Renal cortical epithelial cell (primary cell): ENCODE measurements at places on chromosomes 6 and 20. TPM values are rescaled to one million over a fixed set of nuclear protein-coding genes. Genes with fewer than 3 reads are reported as not detected.

- DNase-seq: no peak
Observed at GRCh38 chr6:46243754-46244153, 73.0 kb upstream of the ENPP5 start.

DNA sequence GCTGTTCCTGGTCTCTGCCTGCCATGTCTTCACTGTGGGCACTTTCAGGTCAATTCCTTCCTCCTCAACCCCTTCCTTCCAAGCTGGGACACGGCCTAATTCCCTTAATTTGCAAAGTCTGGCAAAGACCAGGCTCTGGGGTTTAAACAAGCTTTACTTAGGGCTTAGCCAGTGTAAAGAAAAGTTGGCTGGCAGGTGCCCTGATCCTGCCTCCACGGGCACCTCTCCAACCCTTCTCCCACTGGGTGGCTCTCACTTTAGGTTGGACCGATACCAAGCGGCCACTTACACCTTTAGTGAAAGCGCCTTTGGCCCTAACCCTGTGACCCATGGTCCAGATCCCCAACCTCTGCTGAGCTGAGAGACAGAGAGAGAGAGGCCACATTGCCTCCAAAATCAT, 13.7 kb upstream of the MLN start:
- DNase-seq: no peak

DNA sequence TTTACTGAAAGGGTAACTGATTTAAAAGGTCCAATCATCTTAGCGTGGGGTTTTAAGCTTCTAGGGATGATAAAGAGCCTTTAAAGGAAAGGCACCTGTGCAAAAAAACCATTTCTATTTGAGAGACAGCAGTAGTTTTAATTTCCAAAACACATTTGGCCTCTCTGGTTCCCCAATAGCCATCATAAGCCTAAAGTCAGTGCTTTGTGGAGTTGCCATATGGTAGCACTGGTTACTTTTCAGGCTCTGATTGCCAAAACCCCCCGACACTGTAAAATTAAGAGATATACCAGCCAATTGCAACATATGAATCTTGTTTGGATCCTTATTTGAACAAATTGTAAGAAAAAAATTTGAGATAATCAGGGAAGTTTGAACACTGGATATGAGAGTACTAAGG, 44.6 kb downstream of the TP53INP2 start:
- DNase-seq: no peak

DNA sequence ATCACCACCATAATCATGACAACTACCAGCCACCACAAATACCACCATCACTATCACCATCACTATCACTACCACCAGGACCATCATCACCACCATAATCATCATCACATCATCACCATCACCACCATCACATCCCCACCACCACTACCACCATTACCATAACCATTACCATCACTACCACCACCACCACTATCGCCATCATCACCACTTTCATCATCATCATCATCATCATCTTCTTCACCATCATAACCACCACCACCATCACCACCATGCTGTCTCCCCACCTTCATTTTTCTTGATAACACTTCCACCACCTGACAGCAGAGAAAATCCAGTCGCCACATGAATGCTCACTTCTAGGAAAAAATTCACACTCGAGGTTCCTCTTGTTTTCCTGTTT, 253.6 kb downstream of the ANKRD60 start:
- no peak for DNase-seq

DNA sequence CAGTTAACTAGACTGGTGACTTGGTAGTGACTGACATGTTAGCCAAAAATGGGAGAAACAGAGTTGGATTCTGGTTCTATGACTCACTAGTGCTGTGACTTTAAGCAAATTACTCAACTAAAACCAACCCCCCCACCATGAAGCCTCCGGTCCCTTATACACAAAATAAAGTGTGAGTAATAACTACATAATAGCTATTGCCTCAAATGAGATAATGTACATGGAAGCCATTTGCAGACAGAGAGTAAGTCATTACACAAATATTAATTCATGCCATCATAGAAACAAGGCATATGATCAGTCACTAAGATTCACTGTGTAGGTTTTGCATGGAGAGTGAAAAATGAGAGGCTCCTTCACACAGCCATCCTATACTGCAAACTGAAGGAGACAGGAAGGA, 111.9 kb downstream of the HIVEP2 start:
- DNase-seq: peak; percentile 95

DNA sequence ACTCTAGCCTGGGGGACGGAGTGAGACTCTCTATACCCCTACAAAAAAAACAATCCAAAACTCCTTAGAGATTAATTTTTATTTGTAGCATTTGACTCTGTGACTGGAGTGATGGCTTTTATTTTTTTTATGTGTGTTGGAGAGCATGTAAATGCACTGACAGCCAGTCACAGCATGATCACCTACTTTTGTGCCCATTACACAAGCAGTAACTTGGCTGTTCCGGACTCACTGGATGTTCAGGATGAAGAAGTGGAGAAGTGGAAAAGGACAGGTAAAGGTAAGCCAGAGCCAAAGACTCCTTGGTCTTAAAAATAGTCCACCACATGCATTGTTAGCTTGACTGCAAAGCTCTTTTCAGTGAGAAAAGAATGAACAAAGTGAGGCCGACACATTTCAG, 222.6 kb downstream of the FOXC1 start:
- no peak for DNase-seq

- DNase-seq: no peak
Observed at GRCh38 chr20:24722586-24722985, 226.5 kb upstream of the CST7 start.

- no peak for DNase-seq
Observed at GRCh38 chr20:43721429-43722152, 5.2 kb downstream of the GTSF1L start.

GRCh38 chr20:51027035-51027795, 4.3 kb upstream of the KCNG1 start:
- DNase-seq: no peak

GRCh38 chr20:49549801-49550551, 18.0 kb downstream of the PTGIS start:
- no peak for DNase-seq

- DNase-seq: peak; percentile 17
Observed at GRCh38 chr6:151399679-151400078, 8.3 kb upstream of the ZBTB2 start.

DNA sequence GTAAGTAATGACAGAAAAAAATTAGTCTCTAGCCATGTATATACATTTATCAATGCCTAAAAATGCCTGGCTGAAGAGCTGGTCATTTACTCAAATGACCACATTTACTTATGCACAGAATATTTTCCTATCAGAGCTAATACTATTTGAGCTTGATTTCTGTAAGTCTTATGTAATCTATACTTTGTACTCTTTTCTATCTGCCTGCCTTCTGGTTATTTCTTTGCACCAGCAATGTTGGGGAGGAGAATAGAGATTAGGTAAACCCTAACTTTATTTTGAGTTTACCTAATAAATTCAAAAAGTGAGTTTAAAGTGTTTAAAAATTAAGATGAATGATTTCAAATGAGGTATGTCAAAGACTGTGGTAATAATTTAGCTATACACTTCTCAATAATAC, 3.7 kb downstream of the CALHM5 start:
- DNase-seq: no peak

GRCh38 chr6:170306324-170307079, at the start of gene FAM120B:
TSS of gene FAM120B (plus strand) at chr6:170306758. CDS start at chr6:170317391, 10,633 bp downstream.
- DNase-seq: peak; percentile 85

- no peak for DNase-seq
Observed at GRCh38 chr6:163288915-163289314, 125.6 kb upstream of the QKI start.

- peak; percentile 54 for DNase-seq
Observed at GRCh38 chr6:25035512-25036435, 100.0 kb upstream of the RIPOR2 start.

DNA sequence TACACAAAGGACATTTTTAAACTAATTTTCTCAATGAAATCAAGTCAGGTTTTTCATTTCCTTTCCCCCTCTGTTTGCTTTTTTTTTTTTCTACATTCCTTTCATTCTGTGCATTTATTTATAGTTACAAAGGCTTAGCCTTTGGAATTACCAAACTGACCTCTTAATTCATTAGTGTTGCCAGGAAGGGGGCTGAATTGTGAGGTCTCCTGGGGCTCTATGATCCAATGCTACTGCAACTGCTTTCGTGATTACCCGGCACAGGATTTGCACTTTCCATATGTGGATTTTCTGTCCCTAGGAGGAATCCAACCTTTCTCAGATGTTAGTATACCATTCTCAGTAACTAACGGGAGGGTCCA, 35.3 kb downstream of the NEDD9 start:
- peak; percentile 82 for DNase-seq

GRCh38 chr6:151121900-151122299, 117.9 kb upstream of the AKAP12 start:
- DNase-seq: no peak

- DNase-seq: no peak
Observed at GRCh38 chr6:38068854-38069590, 249.5 kb downstream of the ZFAND3 start.

- no peak for DNase-seq
Observed at GRCh38 chr6:85975957-85976356, 333.3 kb upstream of the SYNCRIP start.

- peak; percentile 26 for DNase-seq
Observed at GRCh38 chr6:88865275-88865674, 98.1 kb downstream of the RNGTT start.

DNA sequence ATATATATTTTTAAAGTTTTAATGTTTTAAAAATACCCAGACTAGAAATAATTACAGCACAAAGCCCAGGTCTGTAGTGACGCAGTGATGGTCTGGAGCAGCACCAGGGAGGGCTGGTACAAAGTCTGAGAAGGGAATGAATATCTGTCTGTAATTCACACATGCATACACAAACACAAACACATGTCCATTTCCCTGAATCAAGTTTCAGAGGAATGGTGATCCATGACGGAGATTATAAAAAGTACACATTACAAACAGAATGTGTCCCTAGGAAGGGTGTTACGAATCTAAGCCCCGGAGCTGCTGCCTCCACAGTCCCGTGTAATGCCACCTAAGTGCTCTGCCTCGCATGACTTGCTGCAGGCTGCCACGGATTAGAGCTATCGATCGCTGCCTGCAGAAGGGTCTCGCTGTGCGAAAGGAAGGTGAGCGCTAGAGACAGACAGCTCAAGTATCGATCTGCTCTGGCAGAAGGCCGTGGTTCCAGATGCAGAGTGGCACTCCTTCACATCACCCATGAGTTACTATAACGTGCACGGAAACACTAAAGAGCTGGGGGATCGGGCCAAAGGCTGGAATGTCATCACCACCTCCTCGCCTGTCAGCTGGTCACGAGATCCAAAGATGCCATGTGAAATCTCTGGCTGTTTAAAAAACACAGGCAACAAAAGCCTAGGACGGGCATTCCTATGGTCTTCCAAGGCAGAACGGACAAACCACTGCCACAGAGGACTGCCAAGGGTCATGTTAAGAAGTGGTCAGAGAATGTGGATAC, 87.1 kb downstream of the INSM1 start:
- DNase-seq: no peak

DNA sequence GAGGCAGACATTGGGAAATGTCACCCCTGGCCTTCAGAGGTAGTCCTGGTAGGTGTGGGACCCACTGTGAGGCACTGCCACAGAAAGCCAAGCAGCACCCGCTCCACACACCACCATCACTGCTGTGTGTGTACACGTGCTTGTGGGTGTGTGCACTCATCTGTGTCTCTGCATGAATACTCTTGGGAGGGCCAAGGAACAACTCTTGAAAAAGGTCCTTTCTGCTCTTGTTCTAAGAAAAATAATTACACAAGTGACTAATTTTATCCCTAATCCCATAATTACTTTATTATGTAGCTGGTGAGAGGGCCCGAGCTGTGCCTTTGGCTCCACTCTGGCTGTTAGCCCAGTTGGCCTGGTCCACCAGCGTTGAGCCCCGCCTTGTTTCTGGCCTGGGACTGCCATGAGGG, 21.7 kb upstream of the EPB41L1 start:
- peak; percentile 56 for DNase-seq

- DNase-seq: peak; percentile 52
Observed at GRCh38 chr6:3377536-3378397, 79.1 kb downstream of the SLC22A23 start.

DNA sequence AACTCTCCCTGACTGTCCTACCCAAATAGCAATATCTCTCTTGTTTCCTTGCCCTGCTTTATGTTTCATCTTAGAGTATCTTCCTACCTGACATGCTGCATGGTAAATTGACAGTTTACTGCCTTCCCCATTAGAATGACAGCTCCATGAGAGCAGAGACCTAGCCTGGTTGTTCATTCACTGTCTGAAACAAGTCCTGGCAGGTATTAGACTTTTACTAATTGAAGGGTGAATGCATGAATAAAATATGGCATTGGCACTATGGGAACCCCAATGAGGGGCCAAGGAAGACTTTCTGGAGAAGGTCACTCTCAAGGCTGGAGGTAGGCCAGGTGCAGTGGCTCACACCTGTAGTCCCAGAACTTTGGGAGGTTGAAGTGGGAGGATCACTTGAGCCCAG, 3.8 kb upstream of the CITED2 start:
- no peak for DNase-seq

DNA sequence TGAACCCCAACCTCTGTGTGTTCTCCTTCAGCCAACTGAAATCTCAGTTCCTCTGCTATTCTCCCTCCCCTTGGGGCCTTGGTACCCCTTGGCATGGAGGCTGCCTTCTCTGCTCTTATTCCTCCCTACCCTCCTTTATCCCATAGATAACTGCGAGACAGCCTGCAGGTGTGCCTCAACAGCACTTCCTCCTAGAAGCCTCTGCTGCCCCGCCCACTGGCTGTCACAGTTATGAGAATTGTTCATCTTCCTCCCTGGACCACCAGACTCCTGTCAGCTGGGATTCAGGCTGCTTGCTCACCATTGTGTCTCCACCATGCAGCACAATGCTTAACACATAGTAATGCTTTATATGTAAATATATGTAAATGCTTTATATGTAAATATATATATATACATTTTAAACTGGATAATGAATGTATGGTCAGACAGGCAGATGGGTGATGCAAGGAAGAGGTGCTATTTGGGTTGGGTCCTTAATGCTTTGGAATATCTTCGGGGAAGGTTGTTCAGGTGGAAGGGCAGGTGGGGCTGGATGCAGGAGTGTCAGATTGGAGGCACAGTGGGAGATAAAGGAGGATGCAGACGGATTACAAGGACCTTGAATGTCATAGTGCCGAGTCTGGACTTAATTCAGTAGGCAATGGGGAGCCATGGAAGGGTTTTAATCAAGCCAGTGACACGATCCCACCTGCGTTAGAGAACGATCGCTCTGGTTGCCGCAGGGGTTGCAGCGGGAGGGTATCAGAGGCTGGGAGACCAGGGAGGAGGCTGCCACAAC, 4.9 kb downstream of the CDH22 start:
- DNase-seq: no peak

The HDGFL1 gene
- total RNA-seq: not detected in 2 replicates

The SMIM26 gene
- total RNA-seq: 82.7 and 144 TPM in 2 replicates

The BFSP1 gene
- 2.3 and 7.5 TPM in 2 replicates for total RNA-seq

The BCAS1 gene
- 0.10 and 0.17 TPM in 2 replicates for total RNA-seq

The SIRT5 gene
- total RNA-seq: 11.8 and 12.8 TPM in 2 replicates

The ME1 gene
- total RNA-seq: 21.7 and 45.3 TPM in 2 replicates

The EPPIN gene
- total RNA-seq: not detected in 2 replicates

The ETV7 gene
- total RNA-seq: 0.40 and 0.87 TPM in 2 replicates

The TSPO2 gene
- not detected in 2 replicates for total RNA-seq

The RBPJL gene
- total RNA-seq: not detected in 2 replicates

The CLVS2 gene
- total RNA-seq: under 0.01 TPM in 1 of 2 replicates, not detected in the other

The COL12A1 gene
- 43.8 and 44.6 TPM in 2 replicates for total RNA-seq

The POM121L2 gene
- not detected in 2 replicates for total RNA-seq

The CTAGE9 gene
- total RNA-seq: not detected in 2 replicates

The TRERF1 gene
- 0.35 and 1.3 TPM in 2 replicates for total RNA-seq

The SRMS gene
- total RNA-seq: not detected in 2 replicates

The ZNF391 gene
- total RNA-seq: 0.69 and 6.6 TPM in 2 replicates

The TASP1 gene
- 10.1 and 20.1 TPM in 2 replicates for total RNA-seq

The PSORS1C2 gene
- not detected in 2 replicates for total RNA-seq

The ZC3H12D gene
- 0.15 TPM in 1 of 2 replicates, not detected in the other for total RNA-seq

The SOBP gene
- total RNA-seq: 0.35 and 0.70 TPM in 2 replicates

The DIDO1 gene
- 25.7 and 58.1 TPM in 2 replicates for total RNA-seq

The PSMF1 gene
- 41.7 and 68.4 TPM in 2 replicates for total RNA-seq

The TFAP2D gene
- not detected in 2 replicates for total RNA-seq
